GM18507 (cell line): ENCODE measurements at places on chromosomes 2 and 18.
A peak's percentile ranks its signal among the peaks of the same experiment; 100 is the strongest.

DNA sequence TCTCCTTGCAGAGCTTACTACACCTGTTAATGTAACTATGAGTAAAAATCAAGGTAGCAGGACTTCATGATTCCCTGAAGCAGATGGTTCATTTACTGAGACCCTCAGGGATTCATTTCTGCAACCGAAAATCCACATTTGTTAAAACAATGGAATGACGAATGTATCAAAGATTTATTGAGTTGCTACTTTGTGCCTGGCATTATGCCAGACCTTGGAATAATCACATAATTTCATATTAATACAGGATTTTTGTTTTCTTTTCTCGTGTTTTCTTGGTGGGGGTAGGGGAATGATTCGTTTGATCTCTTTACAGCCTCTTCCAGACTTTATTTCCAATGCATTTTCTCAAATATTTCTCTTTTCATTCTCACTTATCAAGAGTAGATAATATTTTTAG, 8.9 kb upstream of the KIF5C start:
- DNase-seq, result no peak

- DNase-seq, result no peak
These were observed 23.5 kb downstream of the MARCHF4 start for GRCh38 chr2:216348756-216349308.

GRCh38 chr18:39911716-39912115, 2043.3 kb upstream of the PIK3C3 start:
- no peak for DNase-seq

DNA sequence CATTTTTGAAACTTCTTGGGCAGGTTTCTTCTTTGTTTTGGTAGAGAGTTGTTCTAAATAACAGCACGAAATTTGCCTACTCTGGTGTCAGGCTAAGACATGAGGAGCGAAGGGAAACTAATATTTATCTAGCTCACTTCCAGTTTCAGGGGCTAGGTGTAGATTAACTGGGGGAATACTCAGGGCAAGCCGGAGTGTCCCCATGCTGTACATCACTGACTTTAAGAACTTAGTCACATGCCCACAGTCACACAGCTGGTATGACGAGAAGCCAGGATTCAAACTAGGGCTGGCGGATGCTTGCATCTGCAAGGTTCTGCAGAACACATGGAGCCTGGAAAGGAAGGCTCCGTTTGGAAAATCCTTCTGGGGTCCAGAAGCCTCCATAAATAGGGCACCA, 133.3 kb downstream of the ALPK2 start:
- DNase-seq, result peak; percentile 48

DNA sequence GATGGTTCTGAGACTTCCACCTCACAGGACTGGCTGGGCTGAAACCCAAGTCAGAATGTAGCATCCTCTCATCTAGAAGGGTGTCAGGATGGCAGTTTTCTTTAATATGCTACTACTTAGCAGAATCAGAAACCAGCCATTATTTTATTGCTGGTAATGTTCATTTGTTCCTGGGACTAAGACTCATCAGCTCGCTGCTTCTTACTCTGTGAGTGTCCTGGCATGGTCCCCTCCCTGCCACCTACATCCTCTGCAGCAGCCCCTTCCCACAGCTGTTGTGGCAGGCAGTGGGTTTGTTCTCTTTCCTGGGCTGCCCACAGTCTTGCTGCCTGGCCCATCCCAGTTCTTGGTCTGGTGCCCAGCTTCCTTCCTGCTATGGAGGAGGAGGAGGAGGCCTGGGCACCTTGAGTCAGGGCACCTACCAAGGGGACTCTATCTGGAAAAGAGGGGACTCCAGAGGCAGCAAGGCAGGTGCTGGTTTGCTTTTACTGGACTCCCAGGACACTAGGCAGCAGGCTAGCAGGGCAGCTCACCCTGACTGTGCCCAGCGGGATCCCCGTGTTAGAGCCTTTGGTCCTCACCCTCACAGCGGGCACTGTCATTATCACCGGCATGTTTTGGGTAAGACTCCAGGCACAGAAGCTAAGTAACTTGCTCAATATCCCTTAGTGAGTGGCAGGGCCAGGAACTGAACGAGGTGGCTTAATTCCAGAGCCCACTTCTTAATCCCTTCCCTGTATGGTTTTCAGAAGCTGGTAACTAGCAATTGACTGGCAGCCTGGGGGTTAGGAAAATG, 62.1 kb downstream of the LRRFIP1 start:
- DNase-seq, result no peak

GRCh38 chr2:219071131-219071816, 10.6 kb upstream of the IHH start:
- no peak for DNase-seq

DNA sequence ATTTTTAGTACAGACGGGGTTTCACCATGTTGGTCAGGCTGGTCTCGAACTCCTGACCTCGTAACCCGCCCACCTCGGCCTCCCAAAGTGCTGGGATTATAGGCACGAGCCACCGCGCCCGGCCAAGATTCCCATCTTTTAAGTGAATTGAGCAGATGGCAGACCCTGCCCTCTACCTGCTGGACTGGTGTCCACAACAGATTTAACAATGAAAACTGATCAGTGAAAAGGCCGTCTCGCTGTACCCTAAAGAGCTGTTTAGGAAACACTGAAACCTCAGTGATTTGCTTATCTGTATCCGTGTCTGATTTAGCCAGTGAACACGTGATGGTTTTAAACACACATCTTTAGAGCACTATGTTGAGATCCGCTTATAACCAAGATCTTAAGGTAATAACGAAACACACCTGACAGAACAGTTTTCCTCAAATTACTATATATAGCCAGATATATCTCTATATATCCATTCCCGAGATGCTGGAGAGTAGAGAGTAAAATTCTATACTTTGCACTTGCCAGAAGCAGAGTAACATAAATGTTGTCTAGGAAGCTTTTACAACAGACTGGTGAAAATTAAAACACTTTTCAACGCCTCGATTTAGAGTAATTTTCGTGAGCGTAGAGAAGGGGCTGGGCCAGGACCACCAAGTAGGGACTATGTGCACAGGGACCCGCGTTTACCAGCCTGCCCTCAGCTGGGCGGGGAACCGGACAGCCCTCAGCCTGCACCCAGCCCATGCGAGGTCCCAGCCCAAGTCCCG, 594 bp downstream of the FAM161A start:
- no peak for DNase-seq

- no peak for DNase-seq
These were observed 79.0 kb upstream of the CTDP1 start for GRCh38 chr18:79600596-79600995.
